ENCODE measurements at places on chromosomes 5 and 9.

- DNase-seq, result no peak
Measured at GRCh38 chr9:82410306-82410705, 421.7 kb downstream of the SPATA31D1 start.

- DNase-seq, result no peak
Measured at GRCh38 chr5:86679529-86679928, 61.8 kb downstream of the COX7C start.

- peak; percentile 64 for DNase-seq
Measured at GRCh38 chr9:34633851-34634550, 3.6 kb downstream of the SIGMAR1 start.

DNA sequence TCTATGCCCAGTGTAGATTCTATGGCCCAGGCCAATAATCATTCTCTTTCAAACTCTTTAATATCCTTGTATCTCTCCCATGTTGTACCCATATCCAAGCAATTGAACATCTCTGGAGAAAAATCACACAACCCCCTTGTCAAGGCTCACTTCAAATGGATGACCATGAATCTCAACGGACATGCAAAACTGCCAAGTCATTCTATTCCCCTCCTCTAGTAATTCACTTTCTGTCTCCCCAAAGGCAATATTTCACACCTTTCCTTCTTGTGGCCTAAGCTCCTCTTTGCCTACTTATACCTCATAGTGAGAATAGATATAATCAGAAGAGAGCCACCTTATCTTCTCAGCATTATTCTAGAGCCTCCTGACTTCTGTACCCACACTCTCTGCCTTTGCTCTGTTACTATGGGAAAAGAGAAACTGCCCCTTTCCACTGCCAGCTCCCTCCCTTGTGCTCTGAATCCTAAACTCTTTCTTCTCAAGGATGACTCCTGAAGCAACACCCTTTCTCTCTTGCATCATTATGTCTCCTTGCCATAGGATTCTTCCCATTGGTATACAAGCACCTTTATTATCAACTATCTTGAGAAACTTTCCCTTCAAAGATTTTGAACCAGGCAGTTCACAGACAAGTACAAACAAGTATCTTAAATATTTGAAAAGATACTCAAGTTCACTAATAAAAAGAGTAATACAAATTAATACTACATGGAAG, 66.1 kb downstream of the RPS23 start:
- DNase-seq, result no peak

DNA sequence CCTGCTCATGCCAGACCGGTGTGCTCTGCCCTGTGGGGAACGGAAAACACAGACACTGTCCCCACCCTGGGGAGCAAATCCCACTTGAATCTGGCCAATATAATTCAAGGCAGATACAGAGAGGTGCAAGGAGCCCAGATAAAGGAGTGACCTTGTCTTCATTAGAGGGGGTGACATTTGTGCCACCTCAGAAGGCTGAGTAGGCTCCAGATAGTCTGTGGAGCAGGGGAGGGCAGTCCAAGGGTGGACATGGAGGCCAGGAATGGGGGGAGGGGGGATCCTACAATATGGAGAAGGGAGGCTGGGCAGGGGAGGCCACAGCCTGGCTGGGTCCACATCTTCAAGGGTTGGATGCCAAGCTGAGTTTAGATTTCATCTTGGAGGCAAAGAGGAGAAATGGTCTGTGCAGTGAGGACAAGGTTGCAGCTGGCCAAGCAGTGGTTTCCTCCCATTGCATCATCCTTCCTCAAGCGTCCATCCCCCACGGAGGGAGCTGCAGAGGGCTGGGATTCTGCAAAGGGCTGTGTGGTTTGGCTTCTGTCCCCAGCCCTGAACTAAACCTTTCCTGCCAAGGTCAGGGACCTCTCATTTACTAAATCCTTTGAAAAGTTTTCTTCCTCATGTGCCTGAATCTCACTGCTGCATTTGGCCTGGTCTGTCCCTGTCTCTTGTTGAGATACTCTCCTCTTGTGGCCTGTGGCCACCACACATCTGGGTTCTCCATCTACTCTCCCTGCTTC, 60.1 kb downstream of the GALNT12 start:
- DNase-seq, result no peak

GRCh38 chr9:6460189-6460768, 47.3 kb downstream of the UHRF2 start:
- no peak for DNase-seq

GRCh38 chr9:85089188-85089969, 419.9 kb downstream of the NTRK2 start:
- no peak for DNase-seq

GRCh38 chr5:115467628-115468027, 76.9 kb downstream of the FEM1C start:
- no peak for DNase-seq

DNA sequence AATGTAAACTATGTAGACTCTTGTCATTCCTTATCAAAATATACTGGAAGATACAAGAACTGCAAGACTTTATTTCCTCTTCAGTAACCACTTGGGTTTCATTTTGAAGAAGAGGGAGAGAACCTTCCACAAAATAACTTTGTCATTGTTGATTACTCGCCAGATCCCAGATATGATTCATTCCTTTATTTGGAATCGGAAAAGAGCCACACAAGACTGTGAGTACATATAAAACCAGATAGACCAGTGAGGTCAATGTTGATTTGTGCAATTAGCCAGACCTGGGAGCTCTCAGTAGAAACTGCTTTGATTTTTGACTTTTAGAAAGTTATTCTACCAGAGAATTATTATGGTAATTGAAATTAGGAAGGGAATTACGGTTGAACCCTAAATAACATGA, 146.1 kb downstream of the TMEM167A start:
- DNase-seq, result no peak

- no peak for DNase-seq
Measured at GRCh38 chr5:23583081-23583480, 75.7 kb downstream of the PRDM9 start.

DNA sequence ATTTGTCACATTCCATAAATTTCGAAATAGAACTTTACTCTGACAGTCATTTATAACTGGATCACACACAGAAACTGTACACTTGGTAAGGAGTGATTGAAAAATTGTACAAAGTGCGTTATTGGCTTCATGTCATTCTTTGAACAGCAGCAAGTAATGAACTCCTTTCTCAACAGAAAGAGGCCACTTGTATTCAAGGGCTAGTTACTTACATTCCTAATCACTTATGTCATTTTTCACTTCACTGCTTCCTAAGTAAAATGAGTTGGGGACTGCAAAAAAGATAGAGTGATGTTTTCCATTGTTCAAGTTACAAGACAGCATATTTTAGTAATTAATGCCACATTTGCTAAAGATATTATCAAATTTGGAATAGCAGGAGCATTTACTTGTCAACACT, 893.2 kb downstream of the DTWD2 start:
- DNase-seq, result no peak

GRCh38 chr5:159478950-159479349, 148.7 kb upstream of the IL12B start:
- no peak for DNase-seq

- peak; percentile 45 for DNase-seq
Measured at GRCh38 chr9:503881-504852, 289.5 kb downstream of the DOCK8 start.

- DNase-seq, result no peak
Measured at GRCh38 chr5:16245249-16245648, 65.7 kb upstream of the MARCHF11 start.

GRCh38 chr5:98599016-98599415, 174.4 kb upstream of the RGMB start:
- no peak for DNase-seq

DNA sequence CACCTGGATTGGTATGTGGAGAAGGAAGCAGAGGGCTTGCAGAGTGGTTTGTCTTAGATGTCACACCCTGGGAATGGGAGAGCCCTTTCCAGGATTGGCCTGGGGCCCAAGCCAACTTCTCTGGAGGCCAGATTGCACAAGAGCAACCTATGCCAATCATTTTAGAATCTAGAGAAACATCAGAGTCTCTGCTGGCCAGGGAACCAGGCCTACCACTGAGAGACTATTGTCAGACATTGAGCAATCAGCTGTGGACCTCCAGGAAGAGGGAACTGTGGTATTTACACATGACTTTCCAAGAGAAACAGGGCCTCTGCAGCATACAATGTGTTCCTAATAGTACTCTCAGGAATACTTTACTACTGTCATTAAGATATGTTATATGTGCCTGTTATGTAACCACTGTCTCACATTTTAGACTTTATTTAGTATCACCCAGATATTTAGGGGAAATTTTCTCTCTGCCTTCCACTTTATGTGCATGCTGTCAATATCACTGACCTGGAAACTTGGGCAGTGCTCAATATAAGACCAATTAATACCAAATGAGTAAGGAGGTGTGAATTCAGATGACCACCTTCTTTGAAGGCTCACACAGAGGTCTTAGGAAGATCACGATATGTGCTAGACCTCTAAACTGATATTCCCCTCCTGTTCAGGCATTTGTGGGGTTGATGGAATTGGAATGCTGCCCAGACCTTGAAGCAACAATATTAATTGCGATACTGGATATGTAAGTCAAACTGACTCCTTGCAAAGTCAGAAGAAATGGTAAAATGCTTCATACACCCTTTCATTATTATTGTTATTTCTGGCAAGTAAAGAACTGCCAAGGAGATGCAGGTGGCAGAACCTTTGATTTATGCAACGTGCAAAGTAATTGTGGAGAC, 20.5 kb upstream of the CCL28 start:
- DNase-seq, result no peak

- no peak for DNase-seq
Measured at GRCh38 chr5:101664071-101664791, 631.9 kb downstream of the SLCO4C1 start.

- DNase-seq, result no peak
Measured at GRCh38 chr9:12699529-12699928, 6.3 kb downstream of the TYRP1 start.

- DNase-seq, result no peak
Measured at GRCh38 chr9:91837981-91838731, 111.9 kb downstream of the ROR2 start.

DNA sequence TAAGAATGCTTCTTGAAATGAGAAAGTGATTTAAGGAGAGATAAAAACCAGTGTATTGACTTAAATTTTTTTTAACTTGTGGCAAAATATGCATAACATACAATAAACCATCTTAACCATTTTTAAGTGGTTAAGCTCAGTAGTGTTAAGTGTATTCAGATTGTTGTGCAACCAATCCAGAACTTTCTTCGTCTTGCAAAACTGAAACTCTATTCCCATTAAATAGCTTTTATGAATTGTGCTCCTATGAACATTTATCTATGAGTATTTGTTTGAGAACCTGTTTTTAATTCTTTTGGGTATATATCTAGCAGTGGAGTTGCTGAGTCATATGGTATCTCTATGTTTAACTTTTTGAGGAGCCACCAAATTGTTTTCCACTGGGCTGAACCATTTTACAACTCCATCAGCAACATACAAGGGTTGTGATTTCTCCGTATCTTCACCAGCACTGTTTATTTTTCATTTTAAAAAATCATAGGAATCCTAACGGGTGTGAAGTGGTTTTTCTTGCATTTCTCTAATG, 76.6 kb upstream of the ACTBL2 start:
- no peak for DNase-seq

DNA sequence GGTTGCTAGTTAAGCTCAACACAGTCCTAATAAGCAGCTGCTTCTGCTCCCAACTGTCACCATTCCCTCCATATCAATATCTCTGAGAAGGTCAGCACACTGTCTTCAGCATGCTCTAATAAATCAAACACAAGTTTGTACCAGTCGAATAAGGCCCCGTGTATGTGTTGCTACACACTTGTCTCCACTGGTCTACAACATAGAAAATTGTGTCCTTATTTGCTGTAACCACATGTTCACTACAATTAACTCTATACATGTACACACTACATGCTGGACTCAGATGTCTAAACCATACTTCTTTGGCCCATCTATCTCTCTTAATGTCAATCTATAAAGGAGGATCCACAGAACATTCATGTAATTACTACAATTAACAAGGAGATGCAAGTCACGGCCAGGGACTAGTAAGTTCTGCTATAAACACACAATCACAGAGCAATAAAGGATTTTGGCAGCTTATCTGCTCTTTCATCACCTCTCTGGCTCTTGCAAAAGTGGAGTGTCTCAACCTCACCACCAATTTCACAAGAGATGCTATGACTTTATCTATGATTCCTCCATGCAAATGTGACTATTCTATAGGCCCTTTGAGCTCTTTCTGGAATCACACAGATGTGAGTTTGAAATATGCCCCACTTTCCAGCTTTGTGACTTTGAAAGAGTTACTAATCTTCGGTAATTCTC, 143.9 kb downstream of the SEMA5A start:
- DNase-seq, result no peak

DNA sequence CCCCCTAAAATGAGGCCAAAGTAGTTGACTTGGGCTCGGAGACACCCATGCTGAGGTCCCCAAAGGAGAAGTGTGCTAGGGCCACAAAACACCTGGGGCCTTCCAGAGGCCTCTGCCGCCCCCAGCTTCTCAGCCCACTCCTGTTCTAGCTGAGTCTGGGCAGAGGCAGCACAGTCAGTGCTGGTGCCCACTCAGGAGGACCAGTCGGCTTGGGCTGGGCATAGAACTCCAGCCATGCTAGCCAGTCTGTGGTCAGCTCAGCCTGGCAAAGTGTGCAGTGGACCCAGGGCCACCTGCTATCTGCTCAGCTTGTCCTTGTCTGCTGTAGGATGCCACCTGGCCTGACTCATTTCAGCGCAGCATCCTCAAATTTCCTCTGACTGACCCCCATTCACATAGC, 254.6 kb downstream of the FSTL4 start:
- DNase-seq, result no peak

DNA sequence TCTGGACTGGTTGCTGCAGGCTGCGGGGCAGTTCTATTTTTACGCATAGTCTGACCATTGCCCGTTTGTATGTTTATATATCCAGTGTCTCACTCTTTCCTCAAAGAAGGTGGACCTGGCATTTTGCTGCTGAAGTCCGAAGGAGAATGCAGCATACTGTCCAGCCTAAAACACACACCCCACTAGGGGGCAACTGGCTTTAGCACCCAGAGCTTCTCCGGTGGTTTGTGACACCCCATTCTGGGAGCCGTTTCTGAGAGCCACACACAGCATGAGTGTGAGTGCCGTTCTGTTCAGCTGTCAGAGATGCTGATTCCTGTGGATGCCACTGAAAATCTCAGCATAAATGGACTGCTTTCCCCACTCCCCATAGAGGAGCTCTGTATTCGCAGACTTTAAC, 290.5 kb upstream of the TAS2R1 start:
- DNase-seq, result no peak

GRCh38 chr5:156400231-156400986, 73.4 kb downstream of the SGCD start:
- no peak for DNase-seq

- no peak for DNase-seq
Measured at GRCh38 chr5:55857247-55857640, 6.1 kb downstream of the IL31RA start.

GRCh38 chr5:133294380-133294779, 242.6 kb downstream of the HSPA4 start:
- DNase-seq, result no peak

DNA sequence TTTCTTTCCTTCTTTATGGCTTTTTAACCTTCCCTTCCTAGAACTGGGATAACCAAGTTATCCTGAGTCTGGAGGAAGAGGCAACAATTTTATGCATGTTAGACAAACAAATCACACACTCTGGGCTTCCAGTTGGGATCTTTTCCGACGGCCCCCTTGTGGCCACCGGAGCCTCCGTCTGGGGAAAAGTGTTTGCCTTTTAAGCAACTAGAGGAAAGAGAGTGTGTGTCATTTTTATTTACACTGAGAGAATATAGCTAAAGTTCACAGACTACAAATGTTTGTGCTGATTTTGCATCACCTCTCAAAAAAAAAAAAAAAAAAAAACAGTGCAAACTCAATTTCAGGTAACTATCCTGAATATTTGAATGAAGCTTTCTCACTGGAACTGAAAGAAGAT, 126.2 kb downstream of the SEMA6A start:
- no peak for DNase-seq

- DNase-seq, result no peak
Measured at GRCh38 chr5:31393126-31393525, 138.8 kb downstream of the DROSHA start.

Data from substantia nigra (tissue), 51 donors.